NCI-H1105 treated with DMSO at 0.1 percent for 48 hours (cell line): ENCODE measurements at places on chromosomes 6 and 20.

- no peak for DNase-seq
Observed at GRCh38 chr20:50095476-50096078, 17.4 kb downstream of the UBE2V1 start.

- DNase-seq = no peak
Observed at GRCh38 chr6:157488716-157489118, 107.7 kb downstream of the ZDHHC14 start.

- DNase-seq = no peak
Observed at GRCh38 chr6:35295521-35296315, 1.9 kb upstream of the DEF6 start.

- no peak for DNase-seq
Observed at GRCh38 chr6:74410630-74411029, 714.6 kb downstream of the CD109 start.
